ENCODE measurements at places on chromosomes 12 and 14.

DNA sequence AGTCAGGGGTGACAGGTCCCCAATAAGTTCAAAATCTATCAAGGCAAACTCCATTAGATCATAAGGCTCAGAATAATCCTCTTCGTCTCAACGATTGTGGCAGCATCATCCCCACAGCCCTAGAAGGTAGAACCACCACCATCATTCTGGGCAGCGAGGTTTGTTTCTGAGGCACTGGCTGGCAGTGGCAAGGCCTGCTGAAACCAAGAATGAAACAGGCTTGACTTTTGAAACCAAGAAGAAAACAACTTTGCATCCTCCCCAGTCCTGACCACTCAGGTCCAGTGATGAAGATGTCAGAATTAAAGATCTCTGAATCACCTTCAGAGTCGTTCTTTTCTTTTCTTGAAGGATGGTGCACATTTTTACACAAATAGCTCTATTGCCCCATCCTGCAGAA, 152.6 kb upstream of the SYT1 start:
- no peak for DNase-seq

DNA sequence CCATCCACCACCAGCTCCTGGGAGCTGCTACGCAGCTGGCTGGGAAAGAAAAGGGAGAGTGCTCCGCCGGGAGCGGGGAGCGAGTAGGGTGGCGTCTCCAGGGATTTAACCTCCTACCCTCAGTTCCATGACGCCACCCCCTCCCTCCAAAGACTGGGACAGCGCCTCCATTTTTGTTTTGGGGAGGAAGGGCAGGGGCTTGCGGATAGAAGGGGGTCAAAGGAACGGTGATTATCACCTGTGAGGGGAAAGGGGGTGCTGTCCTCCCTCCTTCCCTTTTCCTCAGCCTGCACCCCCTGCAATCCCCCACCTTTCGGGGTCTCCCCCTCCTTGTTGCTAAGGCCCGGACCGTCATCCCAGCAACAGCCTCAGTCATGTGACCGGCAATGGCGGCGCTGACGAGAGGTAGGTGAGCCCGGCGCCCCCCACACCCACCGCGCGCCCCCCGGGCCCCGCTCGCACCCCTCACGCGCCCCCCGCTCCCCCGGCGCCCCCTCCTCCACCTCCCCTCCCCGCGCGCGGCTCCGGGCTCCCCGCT, at the start of gene DTX3:
Gene DTX3 (plus strand): TSS at position 371 of the 538 bp plus-strand sequence. CDS start 1,694 bp downstream, outside the sequence.
- no peak for DNase-seq

- no peak for DNase-seq
Measured at GRCh38 chr14:71451501-71451900, 480.7 kb upstream of the RGS6 start.

DNA sequence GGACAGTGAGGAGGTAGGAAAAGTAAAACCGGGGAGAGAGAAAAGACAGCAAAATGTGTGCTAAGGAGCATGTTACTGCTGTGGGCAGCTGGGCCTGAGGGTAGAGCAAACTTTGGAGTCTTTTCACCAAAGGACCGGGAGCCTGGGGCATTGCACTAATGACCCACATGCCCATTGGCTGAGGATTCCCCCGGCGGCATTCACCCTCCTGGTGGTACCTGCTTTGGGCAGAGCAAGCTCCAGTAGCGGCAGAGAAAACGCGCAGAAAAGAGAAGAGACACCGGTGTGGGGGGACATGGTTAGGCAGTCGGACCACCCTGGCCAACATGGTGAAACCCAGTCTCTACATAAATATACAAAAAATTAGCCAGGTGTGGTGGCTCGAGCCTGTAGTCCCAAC, 83.4 kb upstream of the ESRRB start:
- DNase-seq = no peak

- no peak for DNase-seq
Measured at GRCh38 chr14:64701660-64702059, 2.6 kb upstream of the PLEKHG3 start.

- no peak for DNase-seq
Measured at GRCh38 chr14:95047754-95048153, 109.6 kb downstream of the DICER1 start.

- no peak for DNase-seq
Measured at GRCh38 chr12:102548543-102548942, 68.2 kb upstream of the IGF1 start.

GRCh38 chr14:21298358-21298757, 18.5 kb downstream of the RPGRIP1 start:
- DNase-seq = no peak

- no peak for DNase-seq
Measured at GRCh38 chr12:59595565-59595882, 305 bp upstream of the SLC16A7 start.

DNA sequence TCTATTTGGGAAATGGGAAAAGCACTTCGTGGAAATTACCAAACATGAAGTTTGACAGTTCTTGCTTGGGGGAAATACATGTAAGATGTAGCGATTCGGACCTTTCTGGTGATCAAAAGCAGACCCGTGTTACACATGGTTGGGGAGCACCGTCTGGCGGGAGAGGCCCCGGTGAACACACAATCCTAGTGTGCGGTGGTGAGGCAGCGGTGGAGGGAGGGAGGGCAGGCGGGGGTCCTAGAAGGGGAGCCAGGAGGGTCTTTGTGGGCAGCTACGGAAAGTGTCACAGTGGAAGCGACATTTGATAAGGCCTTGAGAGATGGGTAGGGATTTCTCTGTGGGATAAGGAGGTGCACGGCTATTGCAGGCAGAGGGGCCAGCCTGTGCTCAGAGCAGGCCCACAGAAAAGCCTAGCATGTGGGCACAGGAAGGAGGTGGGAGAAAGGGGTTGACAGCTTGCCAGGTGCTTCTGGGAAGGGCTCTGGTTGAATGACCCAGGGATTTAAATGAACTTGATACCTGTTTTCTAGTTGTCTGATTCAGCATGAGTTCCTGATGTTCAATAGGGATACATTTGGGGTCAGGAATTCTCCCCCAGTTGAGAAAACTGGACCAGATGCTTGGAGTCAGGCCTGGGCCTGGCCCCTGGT, 7.2 kb downstream of the MVK start:
- no peak for DNase-seq

DNA sequence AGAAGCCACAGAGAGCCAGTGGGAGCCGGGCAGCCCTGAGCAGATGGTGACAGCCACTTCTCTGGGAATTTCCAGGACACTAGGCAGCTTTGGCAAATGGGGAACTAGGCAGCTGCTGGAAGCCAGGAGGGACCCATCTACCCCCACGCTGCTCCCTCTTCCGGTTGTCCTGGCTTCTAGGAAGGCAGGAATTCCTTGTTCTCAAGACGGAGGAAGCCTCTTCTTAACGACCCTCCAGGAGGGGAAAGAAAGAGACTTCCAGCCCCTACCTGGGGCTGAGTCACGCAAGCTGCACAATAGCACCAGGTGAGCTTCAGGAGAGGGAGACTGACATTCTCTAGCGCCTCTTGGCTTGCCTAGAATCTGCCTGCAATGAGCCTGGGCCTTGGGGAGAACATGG, 141.5 kb downstream of the ANO2 start:
- no peak for DNase-seq

- DNase-seq = no peak
Measured at GRCh38 chr14:22303589-22304195, 285.3 kb downstream of the DAD1 start.

GRCh38 chr12:106343214-106343528, 14.4 kb upstream of the POLR3B start:
- DNase-seq = no peak

DNA sequence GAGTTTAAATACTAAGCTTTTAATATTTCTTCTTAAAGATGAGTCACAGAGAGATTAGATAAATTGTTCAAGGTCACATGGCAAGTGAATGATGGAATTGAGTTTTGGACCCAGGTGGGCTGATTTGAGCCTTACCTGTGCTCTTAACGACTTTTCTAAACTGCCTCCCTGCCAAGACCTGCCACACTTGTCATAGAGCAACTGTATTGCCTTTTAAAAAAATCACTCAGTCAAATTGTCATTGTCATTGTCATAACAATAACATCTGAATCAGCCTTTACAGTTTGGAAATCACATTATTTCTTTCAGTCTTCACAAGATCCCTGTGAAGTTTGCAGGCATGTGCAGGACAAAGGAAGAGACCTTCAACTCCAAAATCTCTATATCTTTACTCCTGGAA, 25.7 kb downstream of the SLC4A8 start:
- DNase-seq = no peak

DNA sequence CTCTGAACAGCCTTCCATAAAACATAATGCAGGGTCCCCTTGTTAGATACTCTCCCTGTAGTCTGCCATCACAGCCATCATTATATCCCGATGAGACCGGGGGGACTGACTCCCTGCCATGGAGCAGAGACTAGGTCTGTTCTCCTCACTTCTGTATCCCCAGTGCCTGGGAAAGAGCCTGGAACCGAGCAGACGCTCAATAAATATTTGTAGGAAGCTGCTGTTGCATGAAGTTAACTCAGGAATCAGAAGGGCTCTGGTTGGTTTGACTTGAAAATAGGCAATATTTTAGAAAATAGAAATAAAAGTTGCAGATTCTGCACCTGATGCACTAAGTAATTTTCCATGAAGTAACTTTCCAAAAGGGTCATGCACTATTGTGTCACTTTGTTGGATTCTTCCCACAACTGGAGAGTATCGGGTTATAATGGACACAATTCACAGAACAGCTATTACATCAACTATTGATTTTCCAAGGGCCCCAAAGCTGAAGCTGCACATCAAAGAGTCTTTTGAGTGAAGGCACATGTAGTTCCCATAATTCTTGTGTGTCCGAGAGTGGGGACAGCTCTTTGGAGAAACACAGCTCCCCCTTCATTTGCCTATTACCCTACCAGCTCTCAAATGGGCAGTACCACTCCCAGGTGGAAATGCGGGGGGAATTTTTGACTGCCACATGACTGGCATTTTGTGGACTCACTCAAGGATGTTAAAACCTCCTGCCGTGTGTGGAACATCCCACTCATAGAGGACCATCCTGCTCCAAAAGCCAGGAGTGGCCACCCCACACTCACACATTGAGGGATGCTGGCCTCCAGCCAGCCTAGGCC, 18.8 kb downstream of the CLMN start:
- no peak for DNase-seq

- no peak for DNase-seq
Measured at GRCh38 chr14:102885737-102886447, 36.6 kb upstream of the AMN start.

- no peak for DNase-seq
Measured at GRCh38 chr12:12327802-12328201, 22.2 kb downstream of the MANSC1 start.

- peak; percentile 44 for DNase-seq
Measured at GRCh38 chr14:20632831-20633691, 8.4 kb downstream of the OR6S1 start.

All from stimulated activated CD4-positive, alpha-beta T cell treated with anti-CD3 and anti-CD28 coated beads, TNF-alpha, amount 100 ng/mL, for 4 hours (primary cell).